ENCODE measurements at places on chromosomes 1 and 21.

GRCh38 chr1:157487504-157487903 lies 64.8 kb downstream of the FCRL5 start:
- no peak for DNase-seq

DNA sequence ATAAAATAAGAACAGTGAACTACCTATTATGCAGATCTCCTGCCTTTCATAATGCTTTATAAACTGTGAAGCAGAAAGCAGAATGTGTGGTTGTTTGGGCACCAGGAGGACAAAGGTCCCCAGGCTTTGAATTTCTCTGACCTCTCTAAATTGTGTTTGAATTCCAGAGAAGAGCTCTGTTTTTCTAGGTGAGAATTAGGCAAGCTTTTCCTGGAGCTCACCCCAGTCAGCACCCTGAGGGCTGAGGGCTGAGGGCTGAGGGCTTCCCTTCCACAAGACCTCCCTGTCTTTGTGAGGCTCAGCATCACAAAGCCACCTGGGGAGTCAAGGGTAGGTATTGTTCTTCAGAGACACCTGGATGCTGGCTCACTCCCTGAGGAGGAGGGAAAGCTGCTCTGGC lies 45.5 kb upstream of the LRIG2 start:
- no peak for DNase-seq

DNA sequence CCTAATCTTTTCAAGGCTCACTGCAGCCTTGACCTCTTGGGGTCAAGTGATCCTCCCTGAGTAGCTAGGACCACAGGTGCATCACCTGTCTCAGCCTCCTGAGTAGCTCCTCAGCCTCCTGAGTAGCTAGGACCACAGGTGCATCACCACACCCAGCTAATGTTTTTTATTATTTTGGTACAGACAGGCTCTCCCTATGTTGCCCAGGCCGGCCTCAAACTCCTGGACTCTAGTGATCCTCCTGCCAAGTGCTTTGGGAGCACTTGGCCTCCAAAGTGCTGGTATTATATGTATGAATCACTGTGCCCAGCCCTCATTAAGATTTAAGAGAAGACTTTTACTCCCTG lies 58.5 kb upstream of the S1PR1 start:
- no peak for DNase-seq

DNA sequence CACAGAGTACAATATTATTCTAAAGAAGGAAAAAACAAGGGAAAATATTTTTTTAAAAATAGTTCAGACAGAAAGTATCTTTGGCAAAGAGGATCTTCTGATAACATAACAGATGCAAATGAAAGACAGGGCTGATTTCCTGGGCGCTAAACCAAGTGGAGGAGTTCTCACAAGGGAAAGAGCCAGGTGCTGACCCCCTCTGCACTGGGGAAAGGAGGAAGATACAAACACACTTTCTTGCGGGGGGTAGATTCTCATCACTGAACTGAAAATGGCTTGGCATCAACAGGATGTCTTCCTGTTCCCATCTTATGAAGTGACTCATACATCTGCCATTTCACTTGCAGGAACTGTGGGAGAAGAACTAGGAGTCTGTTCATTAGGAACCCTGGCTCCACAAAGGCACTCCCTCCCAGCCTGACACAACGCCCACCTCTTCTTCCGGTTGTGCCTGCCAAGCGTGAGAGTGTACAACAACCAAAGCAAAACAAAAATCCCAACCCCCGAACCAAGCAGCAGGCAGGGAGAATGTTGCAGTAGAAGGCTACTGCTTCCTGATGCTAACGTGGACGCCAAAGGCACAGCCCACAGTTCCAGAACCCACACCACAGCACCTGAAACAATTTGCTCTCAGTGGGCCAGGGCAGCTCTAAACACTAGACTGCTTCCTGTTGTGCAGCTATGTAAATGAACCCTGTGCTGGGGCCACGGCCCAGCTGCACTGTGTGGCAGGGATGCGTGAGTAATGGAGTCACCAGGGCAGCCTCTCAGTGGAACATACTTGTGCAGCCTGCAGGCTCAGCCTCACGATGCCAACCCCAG lies 51.0 kb downstream of the GADD45A start:
- peak; percentile 88 for DNase-seq

- peak; percentile 87 for DNase-seq
Observed at GRCh38 chr1:157073944-157074685, 25.5 kb downstream of the ETV3L start.

GRCh38 chr21:35252831-35253230 lies 203.7 kb upstream of the RUNX1 start:
- DNase-seq: peak; percentile 70

DNA sequence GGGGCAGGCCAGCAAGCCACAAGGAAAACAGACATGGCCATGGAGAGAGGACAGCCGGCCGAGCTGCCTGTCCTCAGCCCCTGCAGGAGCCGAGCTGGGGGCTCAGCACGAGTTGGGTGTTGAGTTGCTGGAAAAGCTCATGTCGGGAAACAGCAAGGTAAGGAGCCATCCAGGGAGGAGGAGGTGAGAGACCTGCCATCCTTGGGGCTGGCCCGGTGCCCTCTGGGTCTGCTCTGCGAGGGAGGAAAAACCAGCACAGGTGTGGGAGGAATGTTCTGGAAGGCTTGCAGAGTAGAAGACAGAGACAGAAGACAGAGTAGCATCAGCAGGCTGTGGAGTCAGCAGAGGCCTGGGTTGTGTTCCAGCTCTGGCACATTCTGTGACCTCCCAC lies 548.8 kb downstream of the PTPRU start:
- DNase-seq: no peak

DNA sequence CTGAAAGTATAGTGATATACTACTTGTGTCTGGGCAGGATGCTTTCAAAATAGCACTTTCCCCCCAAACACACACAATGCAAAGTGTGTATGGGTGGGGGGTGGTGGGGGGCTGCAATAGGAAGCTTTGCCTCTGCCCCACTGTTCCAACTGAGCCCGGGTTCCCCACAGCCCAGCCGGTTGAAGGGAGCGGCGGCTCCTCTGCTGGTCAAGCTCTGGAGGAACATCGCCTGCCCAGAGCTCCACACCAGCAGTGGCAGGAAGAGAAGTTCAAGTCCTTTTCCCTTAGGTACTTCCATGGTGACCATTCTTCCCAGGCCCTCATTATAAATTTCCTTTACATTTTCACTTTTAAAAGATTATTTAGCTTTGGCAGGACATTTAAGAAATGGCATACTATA lies 74.9 kb downstream of the CAPZB start:
- DNase-seq: no peak

DNA sequence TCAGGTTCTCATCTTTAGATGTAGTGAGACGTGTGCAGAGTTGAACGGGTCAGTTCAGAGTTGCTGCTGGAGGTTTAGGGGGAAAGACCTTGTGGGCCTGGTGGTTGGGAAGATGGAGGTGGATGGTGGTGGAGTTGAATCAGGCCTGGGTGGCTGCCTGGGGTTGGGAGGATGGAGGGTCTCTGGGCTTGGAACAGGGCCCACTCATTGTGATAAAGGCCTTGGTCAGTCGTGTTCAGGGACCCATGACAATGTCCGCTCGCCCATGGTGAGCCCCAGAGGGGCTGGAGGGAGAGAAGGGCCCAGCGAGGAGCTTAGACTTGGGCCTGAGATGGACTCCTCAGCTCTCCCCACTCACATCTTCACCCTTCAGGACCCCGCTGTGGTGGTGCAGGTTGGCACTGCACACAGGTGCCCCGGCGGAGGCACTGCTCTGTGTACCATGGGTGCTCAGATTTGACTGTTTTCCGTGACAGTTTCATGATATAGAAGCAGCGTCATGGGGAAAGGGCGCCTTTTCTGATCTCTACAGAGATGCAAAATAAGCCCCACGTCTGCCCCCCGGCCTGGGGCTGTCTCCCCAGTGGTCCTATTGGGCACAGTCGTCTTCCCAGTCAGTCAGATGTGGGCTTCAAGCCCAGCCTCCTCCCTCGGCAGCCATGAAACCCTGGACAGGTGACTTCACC lies 39.2 kb downstream of the DISP3 start:
- DNase-seq: no peak

DNA sequence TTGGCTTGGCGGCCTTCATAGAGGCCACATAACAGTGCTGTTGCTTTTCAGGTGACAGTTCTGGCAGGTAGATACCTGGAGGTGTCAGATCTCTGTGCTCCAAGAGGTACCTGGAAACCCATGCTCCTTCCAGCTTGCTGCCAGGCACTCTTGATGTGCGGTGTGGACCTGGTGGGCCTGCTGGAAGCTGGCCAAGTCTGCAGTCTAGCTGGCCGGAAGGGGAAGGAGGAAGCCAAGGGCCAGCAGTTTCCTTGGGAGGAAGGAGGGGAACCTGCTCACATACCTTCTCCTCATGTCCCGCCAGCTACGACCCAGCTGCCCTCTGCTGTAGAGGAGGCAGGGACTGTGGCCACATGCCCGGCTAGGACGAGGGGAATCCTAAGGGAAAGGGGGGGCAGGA lies 166.4 kb upstream of the AJAP1 start:
- no peak for DNase-seq

GRCh38 chr1:118155106-118155505 lies 29.9 kb downstream of the SPAG17 start:
- DNase-seq: no peak

GRCh38 chr1:214939180-214939579 lies 143.4 kb upstream of the KCNK2 start:
- no peak for DNase-seq

DNA sequence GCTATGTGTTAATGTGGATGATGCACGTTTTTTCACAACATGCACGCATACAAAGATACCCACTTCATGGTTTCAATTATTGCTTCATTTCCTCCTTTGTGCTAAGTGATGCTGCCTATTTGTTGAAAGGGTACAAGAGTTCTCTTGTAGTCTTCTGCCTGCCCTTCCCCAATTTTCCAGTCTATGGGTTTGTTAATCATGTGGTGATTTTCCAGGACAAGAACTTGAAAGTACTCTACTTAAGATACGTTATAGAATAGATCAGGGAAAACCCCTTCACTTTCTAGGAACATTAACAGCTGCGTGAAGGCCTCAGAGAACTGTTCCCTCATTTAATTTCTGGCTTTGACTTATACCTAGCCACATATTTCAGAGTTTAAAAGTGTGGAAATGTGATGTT lies 52.1 kb upstream of the SLC44A3 start:
- no peak for DNase-seq

DNA sequence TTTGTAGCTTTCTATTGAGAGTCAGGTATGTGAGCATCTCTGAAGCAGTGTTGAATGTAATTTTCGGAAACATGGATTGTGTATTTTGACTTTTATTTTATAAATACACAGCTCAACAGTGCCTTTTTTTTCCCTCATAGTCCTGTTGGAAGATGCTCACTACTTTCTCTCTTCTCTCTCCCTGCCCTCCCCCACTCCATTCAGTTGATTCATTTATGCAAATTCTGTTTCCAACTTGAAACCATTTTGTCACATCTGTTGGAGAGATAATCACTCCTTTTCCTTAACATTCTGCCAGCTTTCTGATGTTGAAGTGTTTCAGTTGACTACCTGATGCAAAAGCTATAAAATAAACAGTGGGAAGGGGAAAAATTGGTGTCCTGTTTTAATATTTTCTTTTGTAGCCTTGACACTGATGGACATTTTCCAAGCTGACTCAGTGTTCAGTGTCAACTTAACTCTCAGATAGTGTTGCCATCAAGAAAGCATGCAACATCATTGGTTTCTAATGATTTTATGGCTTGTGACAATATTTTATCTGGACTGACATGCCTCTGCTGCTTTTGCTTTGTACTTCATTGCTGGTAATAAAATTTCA lies 194.5 kb downstream of the HS2ST1 start:
- peak; percentile 13 for DNase-seq

- peak; percentile 39 for DNase-seq
Observed at GRCh38 chr1:223421676-223422075, 28.5 kb downstream of the CCDC185 start.

DNA sequence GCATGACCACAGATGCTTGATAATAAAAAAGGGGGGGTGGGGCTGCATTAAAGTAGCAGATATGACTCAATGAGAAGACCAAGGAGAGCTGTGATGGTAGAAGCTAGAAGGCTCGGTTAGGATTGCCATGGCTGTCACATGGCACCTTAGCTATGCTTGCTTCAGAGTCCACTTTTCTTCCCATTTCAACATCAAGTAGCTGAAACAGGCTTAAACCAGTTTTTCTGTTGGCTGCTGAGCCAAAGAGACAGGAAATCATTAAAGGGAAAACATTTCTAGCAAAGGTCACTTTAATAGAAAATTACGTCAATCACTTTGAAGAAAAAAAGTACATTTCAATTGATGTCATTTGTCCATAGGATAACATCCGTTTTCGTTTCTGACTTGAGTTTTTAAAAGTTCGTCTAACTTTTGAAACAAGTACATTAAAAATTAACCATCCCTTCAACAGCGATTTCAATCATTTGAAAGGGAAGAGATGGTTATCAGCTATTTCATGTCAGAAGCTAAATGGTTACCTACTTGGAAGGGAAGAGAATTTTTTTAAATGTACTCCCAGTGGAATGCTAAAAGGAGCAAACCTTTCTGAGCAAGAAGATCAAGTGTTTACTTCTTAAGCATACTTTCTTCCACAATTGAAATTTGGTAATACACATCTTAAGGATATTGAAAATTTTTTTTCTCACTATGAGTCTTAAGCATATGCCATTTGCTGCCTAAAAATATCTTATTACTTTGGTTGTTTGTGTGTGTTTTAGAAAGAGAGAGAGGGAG lies 488.1 kb upstream of the PRMT6 start:
- no peak for DNase-seq

DNA sequence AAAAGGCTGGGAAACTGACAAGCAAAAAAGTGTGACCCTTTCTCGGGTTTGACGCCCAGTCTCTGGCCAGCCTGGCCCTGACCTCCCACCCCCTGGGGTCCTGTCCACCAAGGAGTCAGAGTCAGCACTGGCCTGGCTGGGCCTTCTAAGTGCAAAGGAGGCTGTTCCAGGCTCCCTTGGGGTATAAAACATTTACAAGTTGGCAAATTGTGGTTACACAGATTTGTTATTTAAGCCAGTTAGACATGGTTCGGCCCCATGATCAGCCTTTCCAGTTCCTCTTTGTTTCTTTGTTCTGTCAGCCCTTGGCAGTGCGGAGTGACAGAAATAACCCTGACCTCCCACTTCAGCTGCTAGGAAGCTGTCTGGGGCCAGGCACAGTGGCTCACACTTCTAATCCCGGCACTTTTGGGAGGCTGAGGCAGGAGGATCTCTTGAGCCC lies 161.6 kb upstream of the RAB4A start:
- peak; percentile 12 for DNase-seq

DNA sequence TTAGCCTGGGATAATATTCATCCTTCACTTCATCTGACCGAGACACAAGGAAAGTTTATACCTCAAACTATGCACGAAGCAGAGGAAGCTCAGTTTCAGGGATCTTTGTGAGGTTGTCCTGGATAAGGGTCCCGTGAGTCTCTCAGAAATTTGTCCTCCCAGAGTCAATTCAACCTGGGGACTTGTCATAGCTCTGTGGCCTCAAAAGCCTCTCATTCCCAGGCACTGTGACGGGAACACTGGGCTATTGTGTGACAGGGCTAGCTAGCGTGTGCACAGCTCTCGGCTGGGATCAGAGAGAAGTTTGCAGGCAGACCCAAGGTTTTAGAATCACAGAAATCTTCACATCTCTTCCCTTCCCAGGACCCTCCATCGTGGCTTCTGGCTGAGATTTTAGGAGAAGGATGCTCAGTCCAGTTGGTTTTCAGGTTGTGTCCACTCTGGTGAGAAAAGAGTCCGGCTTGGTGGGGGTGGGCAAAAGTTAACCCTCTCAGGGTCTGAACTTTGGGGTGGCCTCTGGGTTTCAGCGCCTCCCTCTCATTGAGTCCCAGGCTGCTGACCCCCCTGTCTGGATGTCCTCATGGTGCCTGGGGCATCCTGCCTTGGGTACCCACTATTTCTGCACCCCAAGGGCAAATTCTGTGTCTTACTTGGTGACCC lies 20.4 kb upstream of the LBR start:
- no peak for DNase-seq

GRCh38 chr1:182249201-182249676 lies 142.4 kb downstream of the GLUL start:
- DNase-seq: no peak

GRCh38 chr1:211893260-211893659 lies 62.7 kb upstream of the LPGAT1 start:
- DNase-seq: no peak
